ENCODE measurements at places on chromosomes 16 and 17. TPM values are rescaled to one million over a fixed set of nuclear protein-coding genes. Genes with fewer than 3 reads are reported as not detected.

Gene EME1
- polyA plus RNA-seq: 3.5 TPM

- DNase-seq: no peak
These were observed 361.6 kb downstream of the GRIN2A start for GRCh38 chr16:9820476-9821246.

- peak; percentile 45 for DNase-seq
These were observed 526 bp downstream of the CBFB start for GRCh38 chr16:67029254-67030096.

- no peak for DNase-seq
These were observed 2.2 kb downstream of the ZNF276 start for GRCh38 chr16:89723279-89724250.

Gene LGALS3BP
- polyA plus RNA-seq: 325 TPM

Gene GPR139
- polyA plus RNA-seq: 0.07 TPM

- no peak for DNase-seq
These were observed 1616.4 kb downstream of the CDH8 start for GRCh38 chr16:60419859-60420258.

Gene ZNF18
- polyA plus RNA-seq: 8.1 TPM

Gene GAST
- polyA plus RNA-seq: 0.28 TPM

Gene KRTAP9-2
- not detected for polyA plus RNA-seq

DNA sequence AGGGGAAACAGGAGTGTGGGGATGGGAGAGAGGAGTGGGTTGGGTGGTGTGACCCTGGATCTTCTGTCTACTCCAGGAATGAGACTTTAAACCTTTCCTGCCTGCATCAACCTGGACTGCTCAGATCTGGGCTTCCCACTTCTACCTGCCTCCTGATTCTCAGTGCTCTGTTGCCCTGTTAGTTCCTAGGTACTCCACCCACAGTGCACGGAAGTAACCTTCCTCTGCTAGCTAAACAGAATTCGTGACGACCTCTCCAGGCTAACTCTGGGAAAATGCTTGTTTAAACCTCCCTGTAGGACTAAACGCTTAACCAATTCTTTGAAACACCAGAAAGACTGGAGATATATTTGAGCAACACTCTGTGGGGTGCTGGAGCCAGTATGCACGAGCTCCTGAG, 83.4 kb upstream of the CLEC3A start:
- DNase-seq: no peak

DNA sequence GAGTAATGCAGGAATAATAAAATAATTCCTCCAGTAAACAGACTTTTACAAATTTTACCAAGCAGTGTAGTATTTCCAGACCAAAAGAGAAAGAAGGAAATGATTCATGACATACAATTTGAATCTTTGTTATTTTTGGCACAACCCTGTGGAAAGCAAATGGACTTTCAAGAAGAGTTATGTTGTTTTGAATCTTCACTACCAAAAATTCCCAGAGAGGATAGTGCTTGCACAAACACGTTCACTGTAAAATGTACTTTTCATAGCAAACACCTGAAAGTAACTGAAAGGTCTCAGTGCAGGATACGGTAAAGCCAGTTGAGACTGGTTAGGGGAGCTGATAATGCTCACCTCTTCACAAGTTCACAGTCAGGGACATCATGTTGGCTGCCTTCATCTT, 107.1 kb downstream of the USP22 start:
- no peak for DNase-seq

Gene SLC13A2
- 10.7 TPM for polyA plus RNA-seq

- no peak for DNase-seq
These were observed 73.9 kb downstream of the RPH3AL start for GRCh38 chr17:278676-279059.

Gene SYNGR3
- 4.2 TPM for polyA plus RNA-seq

Gene RNF112
- 3.7 TPM for polyA plus RNA-seq

GRCh38 chr16:62967611-62968010, 931.4 kb upstream of the CDH8 start:
- no peak for DNase-seq

Gene BAIAP3
- polyA plus RNA-seq: 8.1 TPM

GRCh38 chr17:31780483-31780882, 78.6 kb downstream of the COPRS start:
- DNase-seq: no peak

DNA sequence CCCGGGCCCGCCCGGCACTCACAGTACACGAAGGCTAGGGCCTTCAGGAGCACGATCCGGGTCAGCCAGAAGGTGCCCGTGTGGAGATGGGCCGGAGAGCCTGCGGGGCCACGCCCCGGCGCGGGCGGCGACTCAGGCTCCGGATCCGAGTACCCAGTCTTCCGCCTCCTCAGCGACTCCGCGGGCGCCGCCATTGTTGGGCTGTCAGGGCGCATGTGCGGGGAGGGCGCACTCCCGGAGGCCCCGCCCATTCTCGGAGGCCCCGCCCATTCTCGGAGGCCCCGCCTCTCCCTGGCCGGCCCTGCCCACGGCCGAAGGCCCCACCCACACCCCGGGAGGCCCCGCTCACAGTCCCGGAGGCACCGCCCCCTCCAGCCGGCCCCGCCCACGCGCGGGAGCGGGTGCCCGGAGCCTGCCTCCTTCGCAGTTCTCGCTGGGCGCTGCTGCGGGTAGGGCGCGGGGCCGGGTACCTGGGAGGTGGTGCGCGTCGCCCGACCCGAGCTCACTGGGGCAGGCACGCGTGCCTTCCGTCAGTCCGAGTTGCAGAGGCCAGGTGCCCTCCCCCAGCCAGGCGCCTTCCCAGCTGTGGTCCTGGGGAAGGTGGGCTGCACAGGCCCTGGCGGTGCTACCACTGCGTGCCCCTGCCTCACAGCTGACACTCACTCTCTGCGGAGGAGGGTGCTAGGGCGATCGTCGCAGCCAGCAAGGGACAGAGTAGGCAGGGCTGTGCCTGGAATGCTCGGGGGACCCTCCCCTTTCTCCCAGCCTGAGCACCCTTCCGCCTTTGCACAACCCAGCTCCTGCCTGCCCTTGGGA, at the start of gene LMF1:
Gene LMF1 (minus strand): TSS at position 219 of the 816 bp plus-strand sequence. CDS start 4 bp downstream, at position 215.
- peak; percentile 94 for DNase-seq

GRCh38 chr17:34988644-34989043, 8.3 kb downstream of the LIG3 start:
- DNase-seq: no peak

- no peak for DNase-seq
These were observed 104.0 kb upstream of the HS3ST4 start for GRCh38 chr16:25587783-25588182.

GRCh38 chr17:48605409-48605919, 678 bp upstream of the HOXB6 start:
- no peak for DNase-seq

DNA sequence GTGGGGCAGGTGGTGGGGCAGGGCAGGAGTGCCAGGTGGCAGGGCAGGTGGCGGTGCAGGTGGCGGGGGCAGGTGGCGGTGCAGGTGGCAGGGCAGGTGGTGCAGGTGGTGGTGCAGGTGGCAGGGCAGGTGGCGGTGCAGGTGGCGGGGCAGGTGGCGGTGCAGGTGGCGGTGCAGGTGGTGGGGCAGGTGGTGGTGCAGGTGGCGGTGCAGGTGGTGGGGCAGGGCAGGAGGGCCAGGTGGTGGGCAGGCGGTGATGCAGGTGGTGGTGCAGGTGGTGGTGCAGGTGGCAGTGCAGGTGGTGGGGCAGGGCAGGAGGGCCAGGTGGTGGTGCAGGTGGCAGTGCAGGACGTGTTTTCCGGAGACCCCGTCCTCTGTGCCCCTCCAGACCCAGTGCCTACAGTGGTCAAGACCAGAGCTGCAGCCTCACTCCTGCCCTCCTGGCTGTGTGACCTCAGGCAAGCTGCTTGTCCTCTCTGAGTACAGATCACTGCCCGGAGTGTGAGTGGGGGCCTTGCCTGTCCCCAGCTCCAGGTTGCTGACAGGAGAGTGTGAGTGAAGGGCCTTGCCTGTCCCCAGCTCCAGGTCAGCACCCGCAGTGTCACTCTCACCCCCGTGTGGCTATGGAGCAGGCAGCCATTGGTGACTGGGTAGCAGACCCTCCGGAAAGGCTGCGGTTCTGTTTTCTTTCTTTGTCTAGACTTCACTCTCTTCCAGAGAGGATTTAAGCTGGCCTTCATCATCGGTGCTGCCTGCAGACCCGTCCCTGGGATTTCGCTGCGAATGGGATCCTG, 16.1 kb upstream of the NPTX1 start:
- no peak for DNase-seq

GRCh38 chr17:34665819-34666763, 86.7 kb downstream of the TMEM132E start:
- peak; percentile 12 for DNase-seq

Gene OMG
- 1.0 TPM for polyA plus RNA-seq

DNA sequence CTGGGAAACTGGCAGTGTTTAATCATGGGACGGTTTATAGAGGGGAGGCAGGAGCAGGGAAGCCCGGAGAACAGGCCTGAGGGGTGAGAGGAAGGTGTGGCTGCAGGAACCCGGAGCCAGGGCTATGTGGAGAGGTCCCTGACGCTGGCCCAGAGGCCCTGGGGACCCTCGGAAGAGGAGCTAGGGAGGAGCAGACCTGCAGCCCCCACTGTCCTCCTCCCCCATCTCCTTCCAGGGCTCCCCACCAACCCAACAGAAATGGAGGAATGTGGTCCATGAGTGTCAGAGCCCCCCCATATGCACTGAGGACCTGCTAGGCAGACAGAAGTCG, 20.3 kb downstream of the TMEM235 start:
- DNase-seq: no peak

DNA sequence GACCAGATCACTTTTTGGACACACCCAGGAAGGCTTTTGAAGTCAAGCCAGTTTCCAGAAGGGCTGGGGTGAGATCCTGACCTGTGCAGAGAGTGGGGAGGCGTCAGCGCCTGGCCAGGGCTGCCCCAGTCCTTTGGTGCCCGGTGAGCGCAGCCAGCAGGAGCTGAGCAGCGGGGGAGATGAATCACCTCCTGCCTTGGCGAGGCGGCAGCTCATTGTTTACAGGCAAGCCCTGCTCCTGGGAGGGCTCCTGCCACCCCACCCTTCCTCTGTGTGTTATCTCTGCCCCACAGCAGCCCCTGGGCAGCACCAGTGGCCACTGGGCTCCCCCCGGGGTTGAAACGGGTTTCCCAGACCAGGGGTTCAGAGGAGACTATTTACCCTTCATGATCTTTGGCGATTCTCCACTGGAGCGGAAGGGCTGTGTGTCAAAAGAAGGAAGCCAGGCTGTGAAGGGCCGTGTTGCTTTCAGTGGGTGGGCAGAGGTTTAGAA, 14.1 kb upstream of the ITGB4 start:
- no peak for DNase-seq

DNA sequence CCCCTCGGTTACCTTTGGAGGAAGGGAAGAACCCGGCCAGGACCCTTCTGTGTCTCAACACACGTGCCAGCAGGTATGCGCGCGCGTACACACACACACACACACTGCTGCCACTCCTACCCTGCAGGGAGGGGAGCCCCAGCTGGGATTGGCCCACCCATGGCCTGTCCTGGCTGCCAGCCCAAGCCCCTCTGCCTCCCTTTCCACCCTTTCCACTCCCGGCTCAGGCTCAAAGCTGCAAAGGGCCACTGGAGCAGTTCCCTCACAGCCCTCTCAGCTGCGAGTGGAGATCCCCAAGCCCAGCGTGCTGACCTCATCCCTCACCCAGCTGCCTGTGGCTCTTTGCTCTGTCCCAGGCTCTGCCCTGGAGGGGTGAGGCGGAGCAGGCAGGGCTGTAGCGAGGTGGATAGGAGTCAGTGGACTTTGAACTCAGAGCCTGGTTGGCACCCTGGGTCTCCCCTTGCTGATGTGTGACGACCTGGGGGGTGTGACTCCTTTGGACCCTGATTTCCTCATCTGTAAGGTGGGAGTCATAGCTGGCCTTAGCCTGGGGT, 14.5 kb downstream of the KIF19 start:
- no peak for DNase-seq

Gene ATP1B2
- polyA plus RNA-seq: 4.8 TPM

DNA sequence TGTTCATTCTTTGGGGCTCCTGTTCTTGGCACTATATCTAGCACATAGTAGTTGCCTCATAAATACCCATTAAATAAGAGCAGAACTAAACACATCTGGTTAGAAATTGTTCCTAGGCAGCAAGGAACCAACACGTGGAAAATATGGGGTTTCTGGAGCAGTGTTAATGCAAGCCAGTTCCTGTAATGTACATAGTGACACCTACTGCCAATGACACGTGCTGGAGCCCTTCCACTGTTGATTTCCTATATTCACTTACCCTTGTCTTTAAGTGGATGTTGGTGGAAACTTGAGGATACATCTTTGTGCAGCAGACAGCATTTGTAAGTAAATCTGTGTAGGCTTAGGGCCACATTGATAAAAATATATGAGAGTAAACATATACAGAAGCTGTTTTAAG, 1.6 kb upstream of the IRF8 start:
- peak; percentile 45 for DNase-seq
